ENCODE measurements at places on chromosomes 3 and 15.
A peak's percentile ranks its signal among the peaks of the same experiment; 100 is the strongest.

GRCh38 chr3:19213603-19214220, 65.4 kb downstream of the KCNH8 start:
- no peak for DNase-seq

GRCh38 chr3:106421909-106422308, 553.1 kb upstream of the CBLB start:
- no peak for DNase-seq

DNA sequence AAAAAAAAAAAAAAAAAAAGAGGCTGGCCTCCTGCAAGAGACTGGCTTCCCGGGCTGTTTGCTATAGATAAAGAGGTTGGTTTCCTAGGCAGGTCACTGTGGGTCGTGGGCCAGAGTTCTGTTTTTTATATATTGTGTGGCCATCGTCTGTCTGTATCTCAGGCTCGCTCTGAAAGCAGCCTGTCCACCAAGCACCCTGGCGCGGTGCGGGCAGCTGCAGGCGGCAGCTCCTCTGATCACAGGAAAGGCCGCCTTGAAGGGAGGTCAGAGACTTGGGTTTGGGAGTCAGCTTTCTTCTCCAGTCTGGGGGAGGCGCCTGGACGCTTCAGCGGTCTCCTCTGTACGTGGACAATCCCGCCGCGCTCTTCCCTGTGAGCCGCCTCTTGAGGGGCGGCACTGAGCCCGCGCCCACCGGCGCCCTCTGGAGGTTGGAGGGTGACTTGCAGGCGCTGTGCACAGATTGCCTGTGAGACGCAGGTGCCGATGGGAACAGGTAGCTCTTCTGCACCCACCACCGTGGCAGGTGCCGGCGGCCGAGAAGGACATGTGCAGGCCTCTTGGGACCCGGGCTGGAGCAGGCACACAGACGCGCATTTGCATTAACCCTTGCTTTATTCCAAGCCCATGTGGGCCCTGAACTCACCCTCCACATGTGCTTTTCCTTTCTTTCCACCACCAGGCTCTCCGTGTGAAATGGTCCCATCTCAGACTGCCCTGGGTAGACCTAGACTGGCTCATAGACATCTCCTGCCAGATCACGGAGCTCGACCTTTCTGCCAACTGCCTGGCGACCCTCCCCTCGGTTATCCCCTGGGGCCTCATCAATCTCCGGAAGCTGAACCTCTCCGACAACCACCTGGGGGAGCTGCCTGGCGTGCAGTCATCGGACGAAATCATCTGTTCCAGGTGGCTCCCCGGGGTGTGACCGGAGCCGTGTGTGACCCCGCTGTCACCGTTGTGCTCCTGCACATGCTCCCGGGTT, 89.3 kb downstream of the LRRK1 start:
- peak; percentile 76 for DNase-seq

DNA sequence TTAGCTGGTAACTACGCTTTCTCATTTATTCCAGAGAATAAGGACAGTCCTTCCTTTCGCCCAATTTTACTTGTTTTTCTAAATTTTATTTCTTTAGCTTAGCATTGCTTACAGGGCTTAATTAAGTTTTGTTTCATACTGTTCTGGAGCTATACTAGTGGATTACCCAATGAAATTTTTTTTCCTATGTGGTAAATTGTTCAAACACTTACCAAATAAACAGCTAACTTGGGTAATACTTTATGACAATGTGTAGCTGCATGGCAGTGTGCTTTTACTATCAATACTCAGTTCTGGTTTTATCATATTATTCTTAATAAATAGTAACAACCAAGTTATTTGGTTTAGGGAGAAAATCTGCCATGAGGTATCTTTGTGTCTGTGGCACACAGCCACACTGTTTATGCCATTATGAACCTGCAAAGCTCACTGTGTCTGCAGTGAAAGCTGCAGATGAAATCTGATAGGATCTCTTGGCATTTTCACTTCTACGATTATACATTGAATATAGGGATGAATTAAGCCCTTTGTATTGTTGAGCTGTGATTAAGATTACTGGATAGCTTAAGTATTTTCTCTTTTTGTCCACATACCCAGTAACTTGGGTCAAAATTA, 37.2 kb downstream of the UBE2E2 start:
- no peak for DNase-seq

DNA sequence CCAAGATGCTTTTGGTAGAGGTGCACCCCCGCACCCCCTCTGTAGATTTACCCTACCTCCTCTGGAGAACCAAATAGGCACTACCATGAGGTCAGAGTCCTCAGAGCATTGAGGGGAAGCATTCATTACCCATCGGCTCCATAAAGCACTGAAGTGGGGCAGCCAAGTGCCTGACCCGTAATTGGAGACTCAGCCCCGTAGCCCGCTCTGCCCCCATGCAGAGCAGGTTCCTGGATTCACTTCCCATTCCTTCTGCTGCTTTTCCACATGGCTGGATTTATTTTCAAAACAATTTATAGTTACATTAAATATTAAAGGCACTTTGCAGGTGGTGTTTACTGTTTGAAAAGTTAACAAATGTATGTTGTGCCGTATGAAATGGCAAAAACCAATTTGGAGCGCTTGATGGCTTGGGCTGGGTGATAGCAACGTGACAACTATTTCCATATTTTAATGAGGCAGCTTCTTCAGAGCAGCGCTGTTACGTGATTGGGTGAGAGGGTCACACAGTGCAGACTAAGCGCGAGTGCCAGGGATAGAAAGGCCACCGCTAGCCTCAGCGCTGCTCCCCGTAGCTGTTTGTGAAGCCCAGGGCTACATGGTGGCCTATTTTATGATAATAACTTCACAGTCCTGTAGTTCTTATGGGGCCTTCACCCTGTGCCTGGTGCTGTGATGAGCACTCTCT, 373.8 kb upstream of the PROK2 start:
- no peak for DNase-seq

DNA sequence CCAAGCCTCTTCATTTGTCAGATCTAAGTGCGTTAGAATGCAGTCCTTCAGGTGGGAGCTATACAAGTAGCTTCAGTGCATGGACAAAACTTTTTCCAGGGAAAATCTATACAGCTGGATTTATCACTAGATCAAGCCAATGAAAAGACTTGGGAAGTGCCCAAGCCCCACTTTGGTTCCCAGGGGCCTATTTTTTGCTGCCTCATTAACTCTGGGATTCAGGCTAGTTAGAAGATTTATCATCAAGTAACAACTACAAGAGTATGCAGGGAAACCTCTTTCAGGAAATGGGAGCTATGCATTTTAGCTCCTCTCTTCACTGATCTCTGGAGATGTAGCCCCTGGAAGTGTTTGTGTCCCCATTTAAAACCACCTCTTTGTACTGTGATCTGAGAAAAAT, 908.8 kb downstream of the SQOR start:
- DNase-seq: no peak

DNA sequence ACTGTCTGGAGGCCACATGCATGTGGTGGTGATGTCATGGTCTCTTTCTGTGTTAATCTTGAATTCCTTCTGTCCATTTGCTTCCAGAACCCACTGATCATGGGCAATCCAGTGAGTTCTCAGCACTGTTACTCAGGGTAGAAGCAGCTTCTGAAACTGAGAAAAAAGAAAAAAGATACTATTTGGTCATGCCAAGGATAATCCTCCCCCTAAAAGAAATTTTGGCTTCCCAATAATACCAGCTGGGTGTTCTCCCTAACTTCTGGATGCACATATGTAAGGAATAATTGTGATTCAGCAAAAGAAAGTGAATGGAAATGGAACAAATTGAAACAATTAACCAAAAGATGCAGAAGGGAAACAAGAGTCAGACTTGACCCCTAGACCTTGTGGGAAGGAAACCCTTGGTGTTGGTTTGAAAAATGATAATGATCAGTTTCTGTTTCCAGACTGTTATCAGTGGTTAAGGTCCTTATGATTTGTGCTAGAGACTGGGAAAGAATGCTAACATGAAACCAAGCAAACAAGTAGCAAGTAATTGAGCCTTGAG, 92.3 kb downstream of the RBMS3 start:
- no peak for DNase-seq

- no peak for DNase-seq
Observed at GRCh38 chr3:73664389-73664788, 39.6 kb upstream of the PDZRN3 start.

GRCh38 chr3:44510000-44510368, 32.5 kb upstream of the ZNF445 start:
- no peak for DNase-seq

DNA sequence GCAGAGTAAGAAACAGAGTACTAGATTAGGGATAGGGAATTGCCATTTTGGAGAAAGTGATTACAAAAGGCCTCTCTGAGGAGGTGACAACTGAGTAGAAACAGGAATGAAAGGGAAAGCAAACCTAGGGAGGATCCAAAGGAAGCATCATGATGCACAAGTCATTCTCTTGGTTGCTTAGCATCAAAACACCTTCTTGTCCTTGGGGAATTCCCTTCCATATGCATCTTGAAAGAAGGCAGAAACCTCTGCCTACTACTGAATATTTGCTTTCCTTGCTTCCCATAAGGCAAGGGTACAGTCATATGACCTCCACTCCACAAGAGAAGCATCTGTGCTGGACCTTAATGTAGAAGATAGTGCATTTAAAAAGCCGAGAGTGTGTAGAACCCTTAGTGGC, 24.1 kb downstream of the GABPB1 start:
- no peak for DNase-seq

DNA sequence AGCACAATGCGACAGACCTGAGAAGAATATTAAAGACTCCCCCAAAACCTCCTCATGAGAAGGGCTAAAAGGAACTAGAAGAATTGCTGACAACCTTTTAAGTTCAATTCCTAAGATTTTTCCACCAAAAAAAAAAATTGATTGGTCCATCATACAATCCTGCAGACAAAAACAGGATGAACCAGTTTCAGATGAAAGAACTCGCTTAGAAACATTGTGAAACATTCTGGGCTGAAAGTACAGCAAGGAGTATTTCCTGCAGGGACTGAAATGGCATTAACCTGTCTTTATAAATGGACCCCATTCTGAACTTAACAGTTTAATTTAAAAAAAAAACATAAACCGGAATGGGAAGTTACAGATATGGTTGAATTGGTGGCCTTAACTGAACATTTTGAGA, 96.0 kb upstream of the FAM174B start:
- no peak for DNase-seq

DNA sequence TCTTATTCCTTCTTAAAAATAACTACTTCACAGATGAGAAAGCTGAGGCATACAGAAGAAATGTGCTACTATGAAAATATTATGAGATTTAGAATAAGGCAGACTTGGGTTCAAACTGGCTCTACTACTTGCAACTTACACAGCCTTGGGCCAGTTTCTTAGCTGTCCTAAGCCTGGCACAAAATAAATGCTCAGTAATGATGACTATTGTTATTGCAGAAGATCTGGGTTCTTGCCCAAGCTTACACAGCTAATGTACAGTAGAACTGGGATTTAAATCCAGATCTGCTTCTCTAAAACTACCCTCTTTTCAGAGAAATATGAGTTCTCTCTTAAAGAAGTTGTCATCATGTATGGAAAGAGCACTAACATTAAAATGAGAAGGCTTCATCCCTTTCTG, 228.2 kb upstream of the TPRG1 start:
- DNase-seq: no peak

- no peak for DNase-seq
Observed at GRCh38 chr3:181613191-181613590, 98.5 kb upstream of the SOX2 start.

DNA sequence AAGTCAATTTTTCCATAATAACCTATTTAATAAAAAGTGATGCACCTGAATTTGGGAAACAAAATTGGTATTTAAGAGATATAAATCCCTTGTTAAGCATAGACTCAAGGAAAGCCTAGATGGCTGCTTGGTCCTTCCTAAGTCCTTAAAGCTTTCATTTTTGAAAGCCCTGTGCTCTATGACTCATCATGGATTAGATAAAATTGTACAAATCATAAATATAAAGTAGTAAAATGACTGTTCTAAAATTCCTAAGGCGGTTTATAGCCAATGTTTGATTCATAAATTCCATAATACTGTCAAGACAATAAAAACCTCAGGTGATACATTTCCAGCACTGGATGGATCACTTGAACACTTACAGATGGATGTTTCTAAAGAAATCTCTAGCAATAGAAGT, 730.8 kb upstream of the EPHA6 start:
- no peak for DNase-seq
